ENCODE measurements at places on chromosomes 13 and 19.

GRCh38 chr13:44618326-44618725, 42.2 kb upstream of the TSC22D1 start:
- no peak for DNase-seq

- no peak for DNase-seq
These were observed 4.6 kb upstream of the ZNF414 start for GRCh38 chr19:8518536-8518935.

DNA sequence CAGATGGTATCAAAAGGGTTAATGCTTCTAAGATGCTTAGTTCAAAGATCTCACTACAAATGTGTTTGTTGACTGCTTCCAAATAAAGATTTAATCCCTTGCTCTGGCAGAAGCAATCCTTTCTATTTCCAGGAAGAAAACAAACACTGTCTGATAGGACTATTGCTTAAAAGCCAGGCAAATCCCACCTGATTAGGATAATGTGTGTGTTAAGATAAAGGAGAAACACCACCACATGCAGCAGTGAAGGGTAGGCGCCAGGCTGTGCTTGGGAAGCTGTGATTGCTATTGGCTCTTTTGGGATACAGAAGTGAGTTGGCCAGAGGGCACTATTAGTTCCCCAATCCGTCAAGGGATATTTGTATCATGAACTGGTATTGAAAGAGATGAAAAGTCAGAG, 62.8 kb upstream of the LRCH1 start:
- no peak for DNase-seq

GRCh38 chr19:19119325-19120237, 18.7 kb downstream of the TMEM161A start:
- DNase-seq, result no peak

GRCh38 chr13:97422118-97423054, 11.6 kb upstream of the RAP2A start:
- no peak for DNase-seq

GRCh38 chr13:100128373-100128772, 39.5 kb downstream of the PCCA start:
- no peak for DNase-seq

DNA sequence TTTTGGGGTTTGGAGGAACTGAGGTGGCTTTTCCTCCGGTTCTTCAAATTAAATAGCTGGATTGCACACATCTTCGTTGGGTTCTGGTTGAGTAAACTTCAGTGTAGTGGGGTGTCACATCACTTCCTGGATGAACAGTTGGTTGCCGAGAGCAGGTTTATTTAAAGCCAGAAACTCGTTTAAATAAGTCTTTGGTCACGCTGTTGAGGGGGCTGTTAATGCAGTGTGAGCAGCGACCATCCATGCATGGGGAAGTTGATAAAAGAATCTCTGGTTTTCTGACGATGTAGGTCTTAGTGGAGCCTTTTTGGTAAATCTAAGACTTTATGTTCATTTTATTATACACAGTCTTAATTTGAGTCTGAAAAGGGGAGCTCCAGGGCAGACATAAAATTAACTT, 351.2 kb upstream of the ARGLU1 start:
- DNase-seq, result no peak

- no peak for DNase-seq
These were observed 12.9 kb downstream of the STARD13 start for GRCh38 chr13:33272531-33273124.

DNA sequence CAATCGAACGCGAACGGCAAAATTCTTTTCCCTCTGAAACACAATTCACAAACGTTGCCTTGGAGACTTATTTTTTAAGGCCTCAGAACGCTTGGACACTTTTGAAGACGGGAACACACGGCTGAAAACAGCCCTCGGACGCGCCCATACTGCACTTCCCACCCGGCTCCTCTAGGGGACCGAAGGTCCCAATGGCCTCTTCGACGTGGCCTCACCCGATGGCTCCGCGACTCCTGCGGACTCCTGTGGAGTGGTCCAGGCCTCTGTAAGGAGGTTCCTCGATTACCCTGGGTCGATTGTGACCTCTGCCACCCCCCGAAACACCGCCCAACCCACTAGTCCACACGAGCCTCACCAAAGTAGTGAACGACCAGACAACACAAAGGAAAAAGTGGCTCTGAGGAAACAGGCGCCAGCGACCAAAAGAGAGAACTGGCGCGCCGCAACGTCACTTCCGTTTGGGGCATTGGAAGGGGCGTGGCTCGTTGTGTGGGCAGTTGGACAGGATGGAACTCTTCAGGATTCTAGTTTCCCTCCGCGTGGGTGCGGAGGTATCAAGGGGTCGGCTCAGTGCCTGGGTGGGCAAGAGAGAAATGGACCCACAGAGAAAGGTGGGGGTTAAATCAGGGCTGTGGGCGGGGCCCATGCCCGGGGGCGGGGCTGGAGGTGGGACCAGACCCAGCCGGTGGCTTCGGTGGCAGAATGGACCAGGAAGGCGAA, at the start of gene ZNF560:
Gene ZNF560 (minus strand): TSS at position 434 of the 720 bp plus-strand sequence. CDS start 23,303 bp downstream, outside the sequence.
- DNase-seq, result no peak

DNA sequence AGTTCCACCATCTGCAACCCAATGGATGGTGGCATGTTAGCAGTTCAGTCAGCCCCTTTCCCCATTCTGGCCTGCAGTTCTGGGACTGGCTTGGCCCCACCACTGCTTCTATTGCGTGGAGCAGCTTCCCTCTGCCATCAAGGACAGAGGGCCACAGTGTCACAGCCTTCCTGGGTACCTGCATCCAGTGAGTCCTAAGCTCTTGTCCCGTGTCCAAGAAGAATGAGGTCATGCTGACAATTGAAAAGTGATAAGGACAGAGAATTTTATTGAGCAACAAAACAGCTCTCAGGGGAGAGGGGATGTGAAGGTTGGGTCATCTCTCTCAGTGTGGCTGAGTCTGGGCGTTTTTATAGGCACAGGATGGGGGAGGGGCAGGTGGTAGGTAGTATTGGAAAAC, 33.5 kb upstream of the SIN3B start:
- DNase-seq, result no peak
